NCI-H524 (cell line): ENCODE measurements at places on chromosomes 11 and 22.

DNA sequence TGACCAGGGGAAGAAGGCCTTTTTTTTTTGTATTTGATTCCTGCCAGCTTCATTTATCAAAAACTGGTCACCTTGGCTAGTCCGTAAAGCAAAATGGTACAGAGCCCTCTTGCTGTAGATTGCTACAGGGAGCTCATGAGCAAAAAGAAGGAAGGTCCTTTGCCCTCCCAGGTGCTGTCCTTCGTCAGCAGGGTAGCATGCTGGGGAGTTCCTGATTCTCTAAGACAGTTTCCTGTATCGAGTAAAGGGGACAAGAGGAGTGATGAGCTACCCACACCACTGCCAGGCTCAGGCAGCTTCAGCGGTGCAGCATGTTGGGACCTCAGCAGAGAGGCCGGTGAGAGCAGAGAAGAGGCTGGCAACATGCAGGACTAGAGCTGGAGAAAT lies 67.8 kb upstream of the CSNK2A3 start:
- no peak for DNase-seq

DNA sequence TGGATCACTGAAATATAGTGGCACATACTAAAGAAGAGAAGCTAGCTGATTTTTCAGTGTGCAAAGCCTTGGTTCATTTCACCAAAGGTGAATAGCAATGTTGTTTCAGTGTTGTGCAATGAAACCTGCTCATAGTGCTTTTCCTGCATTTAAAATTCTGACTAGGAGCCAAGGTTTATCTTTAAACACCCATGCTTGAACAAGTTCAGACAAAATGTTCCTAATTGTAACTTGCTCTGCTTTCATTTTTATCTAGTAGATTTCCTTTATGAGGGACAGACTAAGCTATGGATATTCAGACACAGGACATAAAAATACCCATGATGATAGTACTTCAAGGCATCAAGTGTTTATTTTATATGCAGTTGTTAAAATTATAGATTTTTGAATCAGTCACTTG lies 47.7 kb downstream of the BBOX1 start:
- no peak for DNase-seq

- peak; percentile 52 for DNase-seq
These were observed 132.7 kb upstream of the SESN3 start for GRCh38 chr11:95363708-95364107.

DNA sequence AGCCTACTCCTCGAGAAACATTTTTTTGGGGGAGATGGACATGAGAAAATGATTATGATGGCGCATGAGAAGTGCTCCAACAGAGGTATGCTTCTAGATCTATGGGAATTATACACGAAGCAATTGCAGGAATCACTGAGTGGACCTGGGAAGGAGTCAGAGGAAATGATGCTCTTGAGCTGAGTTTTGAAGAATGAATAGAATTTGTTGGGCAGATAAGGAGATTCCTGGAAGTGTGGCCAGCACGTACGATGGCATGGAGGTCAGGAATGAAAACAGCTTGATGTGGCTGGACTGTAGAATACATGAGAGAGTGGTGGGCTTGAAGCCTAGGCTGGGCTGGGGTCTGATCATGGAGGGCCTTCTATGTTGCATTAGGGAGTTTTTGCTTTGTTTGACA lies 31.7 kb downstream of the ADAMTS15 start:
- DNase-seq = no peak

GRCh38 chr22:19815823-19816290 lies 38.8 kb downstream of the GNB1L start:
- no peak for DNase-seq

DNA sequence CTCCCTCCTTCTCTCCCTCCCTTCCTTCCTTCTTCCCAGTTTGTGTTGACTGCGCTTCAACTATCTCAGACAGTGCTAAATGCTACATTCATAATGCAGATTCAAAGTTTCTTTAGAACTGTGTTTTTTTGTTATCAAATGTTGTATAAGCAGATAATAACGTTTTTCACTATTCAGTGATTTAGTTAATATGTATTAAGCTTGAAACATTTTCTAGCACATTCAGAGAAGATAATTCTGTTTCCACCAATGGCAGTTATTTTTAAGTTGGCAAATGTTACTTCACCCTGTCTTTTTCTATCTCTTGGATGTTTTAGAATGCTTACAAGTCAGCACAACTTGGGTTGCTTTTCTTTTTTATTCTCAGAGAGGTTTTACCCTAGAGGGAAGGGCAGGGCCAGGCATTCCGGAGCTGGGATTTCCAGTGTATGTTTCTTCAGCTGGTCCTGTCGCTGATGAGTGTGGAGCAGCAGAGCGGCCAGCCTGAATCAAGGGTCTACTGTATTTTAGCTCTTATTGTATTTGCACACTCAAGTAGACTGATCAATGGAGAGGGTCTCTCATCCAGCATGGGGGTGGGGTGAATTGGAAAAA lies 162.3 kb upstream of the ARHGAP20 start:
- no peak for DNase-seq

GRCh38 chr11:78214331-78215194 lies 25.8 kb downstream of the USP35 start:
- DNase-seq = no peak

DNA sequence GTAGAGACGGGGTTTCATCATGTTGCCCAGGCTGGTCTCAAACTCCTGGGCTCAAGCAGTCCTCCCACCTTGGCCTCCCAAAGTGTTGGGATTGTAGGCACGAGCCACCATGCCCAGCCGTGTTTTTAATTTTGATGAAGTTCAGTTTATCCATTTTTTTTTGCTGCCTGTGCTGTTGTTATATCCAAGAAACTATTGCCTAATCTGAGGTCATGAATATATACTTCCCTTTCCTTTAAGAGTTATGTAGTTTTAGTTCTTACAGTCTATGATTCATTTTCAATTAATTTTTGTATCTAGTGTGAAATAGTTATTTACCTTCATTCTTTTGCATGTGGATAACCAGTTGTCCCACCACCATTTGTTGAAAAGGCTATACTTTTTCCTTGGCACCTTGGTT lies 50.3 kb upstream of the SORL1-AS1 start:
- DNase-seq = no peak

DNA sequence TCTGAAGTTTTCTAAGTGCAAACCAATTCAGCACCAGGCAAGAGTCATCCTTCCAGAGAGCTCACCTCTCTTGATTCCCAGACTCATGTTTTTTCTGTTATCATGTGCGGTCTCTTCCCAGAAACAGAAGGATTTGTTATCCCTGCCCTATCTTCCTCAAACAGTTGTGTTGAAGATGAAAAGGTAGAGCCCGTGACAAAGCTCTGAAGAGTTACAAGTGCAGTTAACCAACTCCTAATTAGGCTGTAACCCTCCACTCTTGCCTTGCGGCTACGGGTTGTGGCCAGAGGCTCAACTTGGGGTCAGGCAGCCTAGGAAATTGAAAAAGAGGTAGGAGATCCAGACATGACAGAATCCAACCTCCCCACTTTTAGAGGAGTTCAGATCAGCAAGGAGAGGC lies 76.2 kb upstream of the CADM1 start:
- no peak for DNase-seq

DNA sequence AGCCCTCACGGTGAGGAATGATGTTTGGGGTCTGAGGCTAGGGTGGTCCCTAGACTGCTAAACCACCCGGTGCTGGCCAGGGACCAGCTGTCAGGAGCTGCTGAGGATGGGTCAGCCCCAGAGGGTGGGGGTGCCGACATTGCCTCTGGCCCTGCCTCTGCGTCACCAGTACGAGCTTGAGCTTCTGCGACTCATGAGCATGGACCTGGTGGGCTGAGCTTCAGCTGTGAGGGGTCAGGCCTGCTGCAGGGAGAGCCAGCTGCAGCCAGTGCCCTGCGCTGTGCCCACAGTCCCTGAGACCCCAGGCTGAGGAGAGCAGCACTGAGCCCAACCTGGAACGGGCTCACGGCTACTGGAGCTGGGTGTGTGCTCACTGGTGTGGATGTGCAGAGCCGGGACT lies 7.0 kb downstream of the DERL3 start:
- DNase-seq = no peak

DNA sequence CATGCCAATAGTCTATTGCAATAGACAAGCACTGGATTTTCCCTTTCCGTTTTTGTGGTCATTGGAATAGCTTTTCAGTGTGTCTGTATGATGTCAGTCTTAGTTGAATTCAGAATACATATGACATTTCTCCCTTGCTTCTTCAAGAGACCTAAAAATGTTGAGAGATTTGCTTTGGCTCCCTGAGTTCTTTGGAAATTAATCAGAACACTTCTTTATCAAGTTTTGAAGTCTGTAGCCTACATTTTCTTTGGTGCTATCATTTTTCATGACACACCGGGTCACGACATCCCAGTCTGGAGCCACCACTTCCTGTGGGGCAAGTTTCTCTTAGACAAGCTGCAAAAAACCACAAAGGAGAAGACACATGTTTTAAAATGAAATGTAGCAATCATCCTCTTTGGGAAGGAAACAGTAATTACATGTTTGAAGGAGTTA lies 847.1 kb downstream of the OPCML start:
- DNase-seq = no peak

- DNase-seq = no peak
These were observed 18.1 kb upstream of the MYH9 start for GRCh38 chr22:36405671-36406538.

DNA sequence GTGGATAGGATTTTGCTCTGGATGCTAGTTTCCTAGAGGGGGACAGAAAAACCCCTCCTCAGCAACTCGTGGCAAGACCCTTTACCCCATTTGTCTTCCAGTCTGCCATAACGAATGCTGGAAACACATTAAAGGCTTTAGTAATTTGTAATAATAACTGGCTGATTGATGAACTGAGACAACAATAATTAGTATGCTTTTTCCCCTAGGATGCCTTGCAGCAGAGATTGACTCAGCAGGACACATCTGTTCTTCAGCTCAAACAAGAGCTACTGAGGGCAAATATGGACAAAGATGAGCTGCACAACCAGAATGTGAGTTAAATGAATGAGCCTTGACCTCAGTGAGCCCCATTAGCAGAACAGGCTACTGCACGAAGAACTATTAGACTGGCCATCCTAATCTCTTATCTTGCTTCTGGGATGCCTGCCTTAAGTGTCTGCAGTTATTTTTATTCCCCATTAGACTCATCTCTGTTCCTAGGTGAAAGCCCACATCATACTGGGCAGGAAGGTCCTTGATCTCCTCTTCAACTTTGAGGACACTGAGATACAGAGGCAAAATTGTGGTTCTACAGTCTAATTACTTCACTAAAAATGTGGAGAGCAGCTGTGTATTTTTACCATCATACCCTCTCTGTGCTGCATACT lies 32.9 kb upstream of the DLAT start:
- DNase-seq = no peak

DNA sequence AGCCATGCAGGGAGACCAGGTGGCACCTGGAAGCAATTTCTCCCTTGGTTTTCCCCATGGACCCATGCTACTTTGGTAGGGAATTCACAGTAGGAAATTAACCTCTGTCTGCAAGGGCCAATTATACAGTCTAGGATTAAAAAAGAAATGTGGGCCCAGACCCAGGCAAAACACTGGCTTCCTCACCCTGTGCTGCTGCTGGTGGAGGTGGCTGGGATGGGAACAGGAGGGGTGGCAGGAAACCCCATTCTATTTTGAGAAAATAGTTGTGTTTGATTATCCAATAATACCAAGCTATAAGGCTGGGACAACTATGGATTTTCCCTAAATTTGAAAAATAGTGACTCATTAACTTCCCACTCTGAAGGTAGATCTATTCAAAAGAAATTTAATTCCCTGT lies 417.0 kb upstream of the NARS2 start:
- no peak for DNase-seq
